ENCODE measurements at places on chromosomes 13 and 19.

DNA sequence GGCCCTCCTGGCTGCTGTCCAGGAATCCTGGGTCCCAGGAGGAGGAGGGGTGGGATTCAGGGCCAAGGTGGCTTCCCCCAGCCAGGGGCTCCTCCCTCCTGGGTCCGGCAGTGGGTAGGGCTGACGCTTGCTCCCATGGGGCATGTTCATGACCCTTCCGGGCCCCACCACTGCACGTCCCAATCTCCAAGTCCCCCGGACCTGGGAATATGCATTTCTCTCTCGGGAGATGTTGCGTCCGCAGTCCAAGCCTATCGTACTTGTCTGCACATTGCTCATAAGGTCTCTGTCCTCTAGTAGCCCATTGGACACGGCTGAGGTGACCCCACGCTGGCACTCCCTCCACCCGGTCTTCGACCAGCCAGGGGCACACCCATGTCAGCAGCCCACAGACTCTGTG lies 192.3 kb downstream of the TEX29 start:
- no peak for DNase-seq

- DNase-seq: no peak
Observed at GRCh38 chr13:32262165-32262564, 53.0 kb downstream of the ZAR1L start.

DNA sequence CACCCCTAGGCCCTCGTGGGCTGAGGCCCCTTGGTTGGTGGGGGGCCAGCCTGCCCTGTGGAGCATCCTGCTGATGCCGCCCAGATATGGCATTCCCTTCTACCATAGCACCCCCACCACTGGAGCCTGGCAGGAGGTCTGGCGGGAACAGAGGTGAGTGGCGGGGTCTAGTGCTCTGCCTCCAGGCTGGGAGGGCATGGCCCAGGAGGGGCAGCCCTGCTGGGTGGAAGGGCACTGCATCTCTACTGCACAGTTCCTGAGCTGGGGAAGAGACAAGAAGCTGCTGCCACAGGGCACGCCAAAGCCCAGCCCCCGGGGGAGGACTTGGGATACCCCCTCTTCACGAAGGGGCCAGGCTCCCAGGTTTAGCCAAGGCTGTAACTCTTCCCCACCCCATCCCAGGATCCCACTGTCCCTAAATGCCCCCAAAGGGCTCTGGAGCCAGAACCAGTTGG lies 2.4 kb upstream of the KMT2B start:
- no peak for DNase-seq

DNA sequence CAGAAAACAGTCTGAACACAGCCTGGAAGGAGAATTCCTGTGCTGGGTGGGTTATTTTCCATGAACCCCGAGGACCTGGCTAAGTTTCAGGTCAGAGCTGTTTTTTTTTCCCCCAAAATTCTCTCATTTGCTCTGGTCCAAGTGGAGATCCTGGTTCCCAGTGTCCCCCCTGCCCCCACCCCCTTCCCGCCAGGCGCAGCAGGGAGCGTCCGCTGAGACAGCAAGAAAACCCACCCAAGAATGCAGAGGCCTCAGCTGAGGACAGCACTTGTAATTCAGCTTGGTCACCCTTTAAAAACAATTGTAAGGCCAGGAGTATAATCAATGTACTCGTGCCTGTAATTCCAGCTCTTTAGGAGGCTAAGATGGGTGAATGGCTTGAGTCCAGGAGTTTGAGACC lies 11.4 kb upstream of the TSPAN16 start:
- no peak for DNase-seq

DNA sequence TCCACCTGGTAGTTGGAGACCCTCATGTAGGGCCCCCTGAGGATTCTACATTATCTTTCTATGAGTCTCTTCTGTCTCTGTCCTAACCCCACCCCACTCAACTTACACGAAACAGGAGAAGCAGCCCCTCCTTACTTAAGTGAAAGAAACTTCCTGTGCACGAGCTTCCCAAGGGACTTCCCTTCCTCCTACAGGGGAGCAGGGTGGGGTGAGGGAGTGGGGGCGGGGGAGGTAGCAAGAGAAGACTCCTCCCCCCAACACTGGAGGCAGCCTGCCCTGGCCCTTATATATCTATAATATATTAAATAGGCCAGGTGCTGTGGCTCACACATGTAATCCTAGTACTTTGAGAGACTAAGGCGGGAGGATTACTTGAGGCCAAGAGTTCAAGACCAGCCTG lies 5.5 kb upstream of the PDE4C start:
- DNase-seq: no peak
